Left lobe of liver (tissue), 2 donors: ENCODE measurements at places on chromosomes 2 and 18. TPM values are rescaled to one million over a fixed set of nuclear protein-coding genes. Genes with fewer than 3 reads are reported as not detected.

Gene FABP1
- total RNA-seq = 351 TPM

Gene SERPINB4
- total RNA-seq = not detected

Gene FBXO15
- 0.58 TPM for total RNA-seq

Gene GREB1L
- 4.3 TPM for total RNA-seq

Gene NFATC1
- total RNA-seq = 4.5 TPM

Gene SERPINB12
- total RNA-seq = not detected

Gene ANTXR1
- 2.2 TPM for total RNA-seq

Gene TLX2
- total RNA-seq = 0.08 TPM

Gene GKN2
- total RNA-seq = not detected

Gene ABCG8
- total RNA-seq = 121 TPM

Gene LINC00305
- not detected for total RNA-seq

Gene CASP10
- total RNA-seq = 5.4 TPM

Gene SERPINB3
- total RNA-seq = not detected

Gene CLEC4F
- total RNA-seq = not detected
